ENCODE measurements at places on chromosomes 2 and 18.

DNA sequence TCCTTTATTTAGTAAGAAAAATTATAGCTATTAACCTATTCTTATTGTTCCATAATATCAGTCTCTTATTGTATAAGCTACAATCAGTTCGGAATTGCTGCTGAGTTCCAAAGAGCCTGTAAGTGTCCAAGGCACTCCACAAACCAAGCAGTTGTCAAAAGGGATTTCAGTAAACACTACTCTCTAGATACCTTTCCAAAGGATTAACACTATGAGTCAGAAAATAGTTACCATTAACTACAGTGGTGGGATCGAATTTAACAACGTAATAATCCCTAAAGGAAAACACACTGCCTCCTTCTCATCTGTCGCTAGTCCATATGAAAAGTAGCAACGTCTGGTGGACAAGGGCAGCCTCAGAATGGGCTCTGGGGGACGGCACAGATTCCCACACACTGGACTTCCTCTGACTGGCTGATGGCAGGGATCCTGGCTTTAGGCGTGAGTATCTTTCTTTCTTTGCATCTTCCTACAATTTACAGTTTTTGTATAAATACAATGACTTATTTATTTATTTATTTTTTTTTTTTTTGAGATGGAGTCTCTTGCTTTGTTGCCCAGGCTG, 8.8 kb downstream of the TGFBRAP1 start:
- no peak for DNase-seq

DNA sequence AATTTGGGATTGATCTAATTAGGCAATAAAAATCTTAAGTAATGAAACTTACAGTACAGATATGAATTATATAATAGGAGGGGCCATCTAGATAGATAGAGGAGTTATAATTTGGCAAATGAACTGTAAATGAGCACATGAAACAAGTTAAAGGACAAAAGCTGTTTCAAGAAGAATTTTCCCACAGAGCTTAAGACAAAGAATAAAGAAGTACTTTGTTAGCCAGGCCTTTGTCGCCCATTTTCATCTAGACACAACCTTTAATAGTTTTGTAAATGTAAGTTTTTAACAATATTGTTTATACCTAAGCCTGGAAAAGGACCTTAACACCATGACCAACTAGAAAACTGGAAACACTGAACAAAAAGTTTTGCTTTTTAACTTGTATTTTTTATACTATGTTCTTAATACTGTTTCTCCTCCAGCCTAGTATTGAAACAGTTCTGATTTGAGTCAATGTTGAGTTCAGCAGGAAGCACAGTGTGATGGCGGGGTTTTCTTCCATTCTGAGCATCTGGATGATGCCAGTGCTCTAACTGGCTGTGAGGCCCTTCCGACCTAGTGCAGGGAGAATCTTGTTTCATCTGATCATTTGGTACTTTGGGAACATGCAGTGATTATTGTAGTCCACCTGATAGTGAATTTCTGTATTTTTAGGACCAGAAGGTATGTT, 37.6 kb downstream of the FARP2 start:
- no peak for DNase-seq

- peak; percentile 46 for DNase-seq
These were observed 7.6 kb upstream of the LPIN1 start for GRCh38 chr2:11738589-11739436.

- DNase-seq = no peak
These were observed 52.9 kb downstream of the CABLES1 start for GRCh38 chr18:23188068-23188760.

GRCh38 chr18:43159926-43160325, 44.4 kb upstream of the RIT2 start:
- no peak for DNase-seq

DNA sequence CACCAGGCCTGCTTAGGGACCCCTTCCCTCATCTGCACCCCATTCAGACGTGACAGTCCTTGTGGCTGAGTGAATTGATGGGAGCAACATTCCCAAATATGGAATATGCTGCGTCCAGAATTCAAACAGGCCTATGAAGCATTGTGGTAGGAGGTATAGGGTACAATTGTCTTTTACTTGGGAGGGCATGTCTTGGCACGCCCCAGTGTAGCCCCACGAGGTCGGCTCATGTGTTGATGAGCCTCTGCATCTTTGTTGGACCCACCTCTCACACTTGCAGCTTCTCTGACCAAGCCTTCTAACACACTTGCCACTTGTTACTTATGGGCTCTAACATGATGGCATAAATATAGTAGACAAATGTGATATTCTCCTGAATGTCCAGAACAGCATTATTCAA, 1.6 kb downstream of the TIMM21 start:
- DNase-seq = no peak

- no peak for DNase-seq
These were observed 67.7 kb upstream of the L3MBTL4 start for GRCh38 chr18:6482198-6482977.

GRCh38 chr2:115036818-115037217, 594.4 kb downstream of the DPP10 start:
- no peak for DNase-seq

DNA sequence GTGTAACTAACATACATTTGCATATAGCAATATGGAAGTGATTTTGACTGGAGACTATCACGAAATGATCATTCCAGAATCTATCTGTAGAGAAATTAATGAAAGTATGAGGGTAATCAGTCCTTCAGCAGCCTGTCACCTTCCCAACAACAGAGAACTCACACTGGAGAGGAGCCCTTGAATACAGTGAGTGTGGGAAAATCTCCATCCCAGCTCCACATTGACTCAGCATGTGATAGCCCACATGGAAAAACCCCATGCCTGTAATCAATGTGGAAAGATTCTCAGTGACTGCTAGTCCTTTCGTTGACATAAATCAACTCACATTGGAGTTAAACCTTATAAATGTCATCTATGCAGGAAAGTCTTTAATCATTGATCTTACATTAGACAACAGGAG, 13.1 kb upstream of the UXS1 start:
- no peak for DNase-seq

GRCh38 chr2:109098251-109098920, 30.6 kb upstream of the SH3RF3 start:
- no peak for DNase-seq

- no peak for DNase-seq
These were observed 11.2 kb downstream of the SAP130 start for GRCh38 chr2:128016620-128017019.

DNA sequence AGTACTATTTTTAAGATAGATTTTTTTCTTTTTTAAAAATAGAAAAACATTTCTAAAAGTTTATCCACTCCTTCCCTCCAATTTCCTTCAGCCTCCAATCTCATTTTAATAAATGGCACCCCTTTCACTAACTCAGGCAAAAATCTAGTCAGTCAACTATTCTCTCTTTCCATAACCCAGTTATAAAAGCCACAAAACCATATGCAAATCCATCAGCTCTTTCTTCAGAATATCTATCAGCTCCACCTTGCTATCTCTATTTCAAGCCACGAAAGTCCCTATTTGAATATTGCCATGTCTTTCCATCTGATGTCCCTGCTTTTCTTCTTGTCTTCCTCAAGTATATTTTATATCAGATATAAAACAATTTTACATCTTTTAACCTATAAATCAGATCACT, 397.1 kb downstream of the ERBB4 start:
- no peak for DNase-seq

DNA sequence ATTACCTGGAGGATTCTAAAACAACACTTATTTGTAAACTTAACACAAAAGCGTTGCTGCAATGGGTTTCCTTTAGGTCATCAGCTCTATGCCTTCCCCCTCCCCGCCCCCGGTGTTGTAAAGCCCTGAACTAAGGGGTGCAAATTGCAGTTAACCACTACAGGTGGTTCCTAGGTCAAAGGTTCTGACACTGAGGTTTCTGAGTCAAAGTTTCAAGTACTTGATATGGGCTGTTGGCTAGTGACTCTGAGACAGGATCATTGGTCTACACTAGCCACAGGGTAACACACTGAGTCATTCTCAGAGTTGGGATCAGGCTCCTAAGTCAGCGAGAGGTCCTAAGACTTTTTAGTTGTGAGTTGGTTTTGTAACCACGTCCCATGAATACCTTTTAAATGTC, 15.4 kb downstream of the IL1B start:
- no peak for DNase-seq

DNA sequence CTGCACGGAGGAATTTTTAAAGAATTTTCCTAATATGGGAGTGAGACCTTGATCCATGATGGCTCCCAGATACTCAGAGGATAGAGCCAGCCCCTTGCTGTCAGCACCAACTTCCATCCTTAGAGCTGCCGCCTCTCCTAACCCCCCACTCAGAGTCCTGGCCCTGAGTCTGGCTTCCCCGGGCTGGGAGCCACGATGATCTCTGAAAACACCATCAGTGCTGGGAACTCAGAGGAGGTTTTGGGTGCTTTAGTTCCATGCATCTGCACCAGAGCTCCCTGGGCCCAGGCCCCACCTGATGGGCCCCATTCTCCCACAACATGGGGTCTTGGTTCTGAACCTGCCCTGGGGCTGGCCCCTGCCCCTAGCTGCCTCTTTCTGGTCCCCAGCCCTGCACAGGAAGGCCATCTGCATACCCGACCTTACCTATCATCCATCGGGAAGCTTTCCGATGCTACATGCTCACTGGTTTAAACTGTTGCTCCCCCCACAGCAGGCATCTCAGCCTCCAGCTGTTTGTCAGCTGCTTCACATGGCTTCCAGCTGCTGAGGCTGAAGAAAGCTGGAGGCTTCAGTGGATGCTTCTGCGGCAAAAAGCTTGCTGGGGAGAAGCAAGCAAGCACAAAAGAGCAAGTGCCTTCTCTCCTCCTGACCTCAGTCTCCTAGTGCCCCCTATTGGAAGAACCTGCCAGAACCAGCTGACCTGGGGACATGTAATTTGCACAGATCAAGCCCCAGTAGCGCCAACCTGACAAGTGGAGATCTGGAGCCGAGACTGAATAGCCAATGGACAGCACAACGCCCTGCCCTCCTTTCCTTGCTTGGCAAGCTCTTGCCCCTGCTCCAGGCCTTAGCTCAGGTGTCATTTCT, 24.2 kb upstream of the RHOB start:
- DNase-seq = no peak

- no peak for DNase-seq
These were observed 100.5 kb downstream of the SOS1 start for GRCh38 chr2:39020383-39020782.

DNA sequence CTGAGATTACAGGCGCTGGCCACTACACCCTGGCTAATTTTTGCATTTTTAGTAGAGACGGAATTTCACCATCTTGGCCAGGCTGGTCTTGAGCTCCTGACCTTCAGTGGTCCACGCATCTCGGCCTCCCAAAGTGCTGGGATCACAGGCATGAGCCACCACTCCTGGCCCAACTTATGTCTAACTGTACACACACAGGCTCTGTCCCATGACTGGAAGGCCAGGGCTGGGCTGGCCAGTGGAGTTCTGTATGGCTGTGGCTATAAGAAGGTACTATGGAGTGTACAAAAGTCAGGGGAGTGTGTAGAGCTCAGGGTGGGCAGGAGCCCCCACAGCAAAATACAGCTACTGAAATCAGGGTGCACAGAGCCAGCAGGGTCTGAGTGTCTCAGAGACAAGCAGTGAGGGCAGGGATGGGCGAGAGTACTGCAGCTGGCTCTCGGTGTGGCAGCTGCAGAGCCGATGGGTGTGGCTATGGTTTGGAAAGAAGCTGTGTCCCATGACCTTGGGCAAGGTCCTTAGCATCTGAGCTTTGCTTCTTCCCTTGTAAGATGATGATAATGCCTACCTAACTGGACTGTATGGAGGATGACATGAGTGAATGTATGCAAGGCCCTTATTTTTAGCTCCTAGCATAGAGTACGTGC, 10.4 kb upstream of the MSGN1 start:
- DNase-seq = no peak

DNA sequence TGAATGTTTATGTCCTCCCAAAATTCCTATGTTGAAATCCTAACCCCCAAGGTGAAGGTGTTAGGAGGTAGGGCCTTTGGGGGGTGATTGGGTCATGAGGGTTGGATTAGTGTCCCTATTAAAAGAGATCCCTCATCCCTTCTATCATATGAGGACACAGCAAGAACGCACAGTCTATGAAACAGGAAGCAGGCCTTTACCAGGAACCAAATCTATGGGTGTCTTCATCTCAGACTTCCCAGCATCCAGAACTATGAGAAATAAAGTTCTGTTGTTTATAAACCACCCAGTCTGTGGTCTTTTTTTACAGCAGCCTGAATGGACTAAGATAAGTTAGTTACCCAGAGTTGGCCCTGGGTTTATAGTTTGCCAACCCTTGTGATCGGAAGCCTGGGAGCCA, 153.1 kb downstream of the INO80D start:
- DNase-seq = no peak

GRCh38 chr2:234814374-234814773, 137.4 kb upstream of the SH3BP4 start:
- DNase-seq = no peak

DNA sequence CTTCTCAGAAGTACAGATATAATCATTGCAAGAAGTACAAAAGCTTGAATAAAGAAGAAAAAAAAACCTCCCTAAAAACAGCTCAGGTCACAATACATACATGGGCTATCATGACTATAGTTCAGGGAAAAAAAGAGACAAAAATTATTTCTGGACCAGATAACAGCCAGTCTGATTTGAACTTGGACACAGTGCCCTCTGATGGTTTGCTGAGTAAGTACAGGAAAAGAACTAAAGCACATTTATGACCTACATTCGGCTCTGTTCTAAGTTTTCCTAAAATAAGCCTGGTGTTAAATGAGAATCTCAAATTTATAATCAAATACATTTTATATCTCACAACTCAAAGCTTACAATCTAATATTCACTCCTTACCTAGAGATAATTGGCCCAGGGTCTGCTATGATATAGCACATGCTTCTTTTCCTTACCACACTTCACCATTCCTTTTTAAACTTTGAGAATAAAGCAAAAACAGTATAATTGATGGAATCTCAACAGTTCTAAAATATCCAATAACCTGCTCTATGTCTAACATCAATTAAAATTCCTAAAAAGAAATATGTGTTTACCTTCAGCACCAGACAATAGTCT, 81.1 kb downstream of the RAPH1 start:
- DNase-seq = peak; percentile 59

GRCh38 chr2:3532941-3533340, 13.6 kb upstream of the ADI1 start:
- no peak for DNase-seq

DNA sequence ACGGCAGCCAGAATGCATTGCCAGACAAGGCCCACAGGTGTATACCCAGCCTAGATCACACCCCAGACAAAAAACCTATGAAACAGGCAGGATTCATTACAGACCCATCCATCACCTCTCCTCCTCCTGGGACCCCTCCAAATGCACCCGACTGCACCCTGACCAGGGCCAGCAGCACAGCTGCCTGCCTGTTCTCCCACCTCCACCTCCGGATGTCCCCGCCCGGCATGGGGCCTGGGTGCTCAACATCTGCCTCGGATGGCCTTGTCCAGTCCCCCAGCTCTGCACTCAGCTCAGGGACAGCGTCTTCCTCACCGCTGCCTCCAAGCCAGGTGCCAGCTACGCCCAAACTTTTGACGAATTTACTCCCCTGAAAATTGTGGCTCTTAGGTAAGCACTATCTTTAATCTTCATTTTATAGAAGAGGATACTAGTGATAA, 91.1 kb downstream of the TPO start:
- DNase-seq = no peak
